ENCODE measurements at places on chromosomes 4 and X.

GRCh38 chrX:141142946-141143345 lies 34.0 kb downstream of the LDOC1 start:
- no peak for DNase-seq

GRCh38 chrX:119495734-119496726 lies 27.8 kb downstream of the SLC25A5 start:
- no peak for DNase-seq

- DNase-seq, result no peak
Observed at GRCh38 chr4:71241501-71242288, 97.1 kb upstream of the SLC4A4 start.

- no peak for DNase-seq
Observed at GRCh38 chrX:46730765-46731164, 28.2 kb downstream of the SLC9A7 start.

- DNase-seq, result no peak
Observed at GRCh38 chrX:52416816-52417215, 48.0 kb downstream of the XAGE2 start.

- DNase-seq, result no peak
Observed at GRCh38 chr4:41559940-41560516, 22.1 kb downstream of the LIMCH1 start.

GRCh38 chr4:71130827-71131603 lies 137.6 kb downstream of the DCK start:
- no peak for DNase-seq

DNA sequence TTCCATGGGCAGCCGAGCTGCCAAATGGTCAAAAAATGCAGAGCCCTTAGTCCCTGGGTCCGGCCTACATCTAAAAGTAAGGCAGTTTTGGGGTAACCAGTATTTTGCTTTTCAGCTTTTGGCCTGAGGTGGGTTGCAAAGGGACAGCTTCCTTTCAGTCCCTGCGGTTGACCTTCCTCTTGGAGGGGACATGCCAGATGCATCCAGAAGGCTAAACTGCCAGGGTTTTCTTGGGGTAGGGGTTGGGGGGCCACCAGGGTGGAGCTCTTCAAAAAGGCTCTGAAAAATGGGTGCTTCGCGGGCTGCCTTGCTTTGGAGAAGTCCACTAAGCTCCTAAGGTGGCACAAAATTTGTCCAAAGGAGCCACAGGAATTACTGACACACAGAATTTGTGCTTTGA lies 120.7 kb downstream of the UBE2K start:
- DNase-seq, result no peak

- no peak for DNase-seq
Observed at GRCh38 chr4:174069848-174070330, 213.6 kb downstream of the FBXO8 start.

- DNase-seq, result no peak
Observed at GRCh38 chrX:36973575-36973974, 34.6 kb upstream of the FAM47C start.

GRCh38 chrX:121333942-121334341 lies 286.5 kb downstream of the GLUD2 start:
- DNase-seq, result no peak

GRCh38 chr4:107366016-107366735 lies 330.1 kb upstream of the DKK2 start:
- DNase-seq, result no peak

GRCh38 chr4:113481820-113482219 lies 279.7 kb downstream of the CAMK2D start:
- DNase-seq, result no peak

DNA sequence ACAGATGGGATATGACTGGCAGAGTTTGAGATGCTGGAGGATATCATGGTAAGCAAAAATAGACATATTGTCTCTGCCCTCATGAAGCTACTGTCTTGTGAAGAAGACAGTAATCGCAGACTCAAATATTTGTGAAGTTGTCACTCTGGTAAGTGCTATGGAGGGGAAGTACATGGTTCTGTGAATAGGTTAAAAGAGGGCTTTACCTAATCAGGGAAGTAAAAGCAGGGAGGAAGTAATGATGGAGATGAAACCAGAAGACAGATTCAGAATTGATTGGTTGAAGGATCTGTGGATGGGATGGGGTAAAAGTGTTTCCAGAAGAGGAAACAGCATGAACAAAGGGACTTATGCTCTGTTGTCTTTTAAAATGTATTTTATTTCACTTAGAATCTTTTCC lies 19.3 kb upstream of the MAGED1 start:
- DNase-seq, result no peak

DNA sequence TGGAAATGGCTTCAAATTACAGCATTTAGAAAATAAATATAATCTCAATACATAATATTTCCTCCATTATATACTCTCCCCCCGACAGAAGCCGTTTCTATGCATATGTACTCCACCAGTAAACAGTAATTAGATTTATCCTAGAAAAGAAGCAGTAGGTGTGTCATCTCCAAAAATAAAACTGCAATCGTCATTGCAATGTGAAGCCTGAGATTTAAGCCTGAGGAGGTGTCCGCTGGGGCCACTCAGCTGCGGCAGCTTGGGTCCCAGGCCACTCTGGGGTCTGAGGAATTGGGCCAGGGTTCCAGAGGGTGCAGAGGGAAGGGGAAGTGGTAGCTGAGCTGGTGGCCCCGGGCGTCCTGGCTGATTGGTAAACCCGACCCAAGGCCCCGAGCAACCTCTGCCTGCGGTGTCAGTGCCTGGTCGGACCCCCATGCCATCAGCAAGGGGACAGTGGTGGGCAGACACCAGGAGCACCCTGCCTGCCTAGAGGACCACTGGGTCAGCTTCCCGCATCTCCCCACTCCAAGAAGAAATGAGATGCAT lies 7.8 kb upstream of the MXD4 start:
- no peak for DNase-seq

- DNase-seq, result no peak
Observed at GRCh38 chrX:70013466-70014381, 36.0 kb downstream of the AWAT2 start.

- no peak for DNase-seq
Observed at GRCh38 chrX:95629737-95630136, 1054.9 kb upstream of the DIAPH2 start.

DNA sequence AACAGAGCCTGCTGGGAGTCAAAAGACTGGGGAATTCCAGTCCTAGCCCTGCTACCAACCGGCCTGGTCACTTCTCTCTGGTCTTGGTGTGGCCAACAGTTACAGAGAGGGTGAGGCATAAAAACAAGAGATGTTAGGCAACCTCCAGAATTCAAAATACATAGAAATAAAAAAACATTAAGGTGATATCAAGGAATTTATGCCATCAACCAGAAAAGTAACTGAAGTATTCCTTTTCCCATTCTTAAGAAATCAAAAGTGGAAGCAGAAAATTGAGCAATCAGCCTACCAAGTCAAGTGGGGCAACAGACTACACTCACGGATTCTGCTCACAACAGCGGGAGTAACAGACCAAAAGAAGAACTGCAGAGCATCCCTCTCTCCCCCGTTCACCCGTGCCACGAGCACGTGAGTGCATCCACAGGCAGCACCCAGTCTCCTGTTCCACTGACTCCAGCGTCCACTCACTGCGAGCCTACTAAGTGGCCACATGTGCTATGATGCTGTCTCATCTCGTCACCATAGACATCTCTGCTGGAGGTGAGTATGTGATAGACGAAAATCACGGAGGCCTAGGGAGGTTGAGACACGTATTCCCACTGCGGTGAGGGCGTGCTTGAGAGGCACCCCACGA lies 29.3 kb downstream of the AFAP1 start:
- DNase-seq, result no peak

- no peak for DNase-seq
Observed at GRCh38 chr4:156695163-156695562, 276.4 kb downstream of the PDGFC start.

DNA sequence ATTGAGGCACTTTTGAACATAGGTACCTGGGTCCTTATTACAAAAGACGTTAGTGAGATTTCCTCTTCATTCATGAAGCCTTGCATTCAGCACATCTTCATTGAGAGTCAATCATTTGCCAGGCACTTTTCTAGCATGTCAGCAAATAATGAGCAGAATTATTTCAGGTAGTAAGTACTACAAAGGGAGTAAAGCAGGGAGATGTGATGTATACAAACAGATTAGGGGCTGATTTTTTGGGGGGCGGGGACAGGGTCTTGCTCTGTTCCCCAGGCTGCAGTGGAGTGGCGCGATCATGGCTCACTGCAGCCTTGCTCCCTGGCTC lies 638 bp upstream of the CCKAR start:
- DNase-seq, result no peak

DNA sequence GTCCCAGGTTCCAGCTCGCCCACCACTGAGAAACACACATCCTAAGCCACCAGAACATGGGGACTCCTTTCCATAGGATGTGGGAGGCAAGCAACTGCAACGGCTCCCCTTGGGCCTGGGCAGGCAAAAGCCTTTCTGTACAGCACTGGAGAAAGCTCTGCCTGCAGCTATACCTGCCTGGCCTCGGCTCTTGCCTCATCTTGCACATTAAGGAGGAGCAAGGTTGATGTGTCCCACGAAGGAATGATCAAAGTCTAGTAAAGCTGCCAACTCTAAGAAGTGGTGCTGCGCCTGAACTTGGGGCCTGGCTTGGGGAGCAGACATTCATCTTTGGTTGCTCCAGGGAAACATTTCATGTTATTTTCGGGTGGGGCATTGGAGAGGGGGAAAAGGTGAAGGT lies 19.6 kb downstream of the CCNG2 start:
- no peak for DNase-seq

DNA sequence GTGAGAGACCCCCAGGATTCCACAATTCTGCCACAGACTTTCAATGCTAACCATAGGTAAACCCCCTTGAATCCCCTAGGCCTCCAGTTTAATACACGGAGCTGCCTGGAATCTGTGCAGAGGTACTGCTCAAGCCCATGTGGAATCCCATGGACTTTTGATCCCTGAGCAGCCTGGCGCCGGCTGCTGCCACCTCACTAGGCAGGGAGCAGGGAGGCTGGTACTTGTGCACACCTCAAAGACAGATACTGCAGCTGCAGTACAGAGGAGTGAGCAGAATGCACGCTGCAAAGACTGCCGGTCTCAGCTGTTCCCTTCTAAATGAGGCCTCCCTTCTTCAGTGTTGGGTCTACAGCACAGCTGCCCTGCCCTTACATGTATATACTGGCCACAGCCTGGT lies 79.4 kb downstream of the RPS6KA6 start:
- DNase-seq, result no peak

GRCh38 chr4:70627620-70628019 lies 924 bp upstream of the ENAM start:
- DNase-seq, result no peak

GRCh38 chr4:180150818-180151217 lies 2092.4 kb upstream of the TENM3 start:
- DNase-seq, result no peak

GRCh38 chrX:9887659-9888297 lies 79.4 kb upstream of the CLDN34 start:
- DNase-seq, result no peak

- DNase-seq, result no peak
Observed at GRCh38 chr4:1598206-1599025, 85.7 kb downstream of the FAM53A start.

GRCh38 chr4:104859601-104860237 lies 287.0 kb upstream of the TET2 start:
- DNase-seq, result no peak

DNA sequence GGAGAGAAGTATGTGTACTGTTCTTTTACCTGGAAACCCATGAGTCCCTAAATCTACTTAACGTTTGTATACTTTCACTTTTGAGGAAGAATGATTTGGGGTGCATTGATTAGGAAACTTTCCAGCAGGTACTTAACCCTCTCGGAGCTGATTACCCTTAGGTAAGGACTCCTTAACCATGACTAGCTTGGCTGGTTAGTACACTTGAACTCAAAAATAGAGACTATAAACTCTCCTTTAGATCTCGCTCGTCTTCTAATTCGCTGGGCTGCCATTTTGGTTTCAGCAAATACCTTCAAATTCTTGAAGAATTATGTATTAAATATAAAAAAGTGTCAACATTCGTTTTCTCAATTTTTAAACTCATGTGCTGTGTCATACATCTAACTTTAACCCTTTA lies 2.0 kb downstream of the USP9X start:
- no peak for DNase-seq

GRCh38 chr4:185764876-185765275 lies 47.1 kb downstream of the SORBS2 start:
- DNase-seq, result no peak

DNA sequence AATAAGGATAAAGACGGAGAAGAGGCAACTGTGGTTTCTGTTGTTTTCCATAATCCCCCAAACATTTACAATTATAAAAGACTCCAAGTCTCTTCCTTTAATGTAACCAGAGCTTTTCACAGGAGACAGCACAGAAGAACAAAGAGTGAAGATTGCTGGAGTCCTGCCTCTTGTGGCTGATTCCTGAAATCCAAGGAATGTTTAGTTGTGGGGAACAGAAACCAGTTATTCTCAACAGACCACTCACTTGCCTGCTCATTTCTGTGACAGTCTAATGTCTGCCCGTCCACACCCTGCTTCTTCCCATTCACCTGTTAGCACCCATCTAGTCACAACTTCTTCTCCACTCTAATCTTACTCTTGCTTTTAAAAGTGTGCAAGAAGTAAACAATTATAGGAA lies 12.1 kb downstream of the TEX13B start:
- DNase-seq, result no peak

- DNase-seq, result no peak
Observed at GRCh38 chr4:101989551-101989950, 199.0 kb downstream of the BANK1 start.

- DNase-seq, result no peak
Observed at GRCh38 chr4:111652236-111652635, 493.0 kb upstream of the FAM241A start.

GRCh38 chrX:149720021-149720689 lies 8.3 kb downstream of the MAGEA11 start:
- DNase-seq, result no peak

GRCh38 chrX:22889819-22890218 lies 109.9 kb upstream of the DDX53 start:
- DNase-seq, result no peak

GRCh38 chrX:99588936-99589335 lies 821.1 kb downstream of the PCDH19 start:
- DNase-seq, result no peak

DNA sequence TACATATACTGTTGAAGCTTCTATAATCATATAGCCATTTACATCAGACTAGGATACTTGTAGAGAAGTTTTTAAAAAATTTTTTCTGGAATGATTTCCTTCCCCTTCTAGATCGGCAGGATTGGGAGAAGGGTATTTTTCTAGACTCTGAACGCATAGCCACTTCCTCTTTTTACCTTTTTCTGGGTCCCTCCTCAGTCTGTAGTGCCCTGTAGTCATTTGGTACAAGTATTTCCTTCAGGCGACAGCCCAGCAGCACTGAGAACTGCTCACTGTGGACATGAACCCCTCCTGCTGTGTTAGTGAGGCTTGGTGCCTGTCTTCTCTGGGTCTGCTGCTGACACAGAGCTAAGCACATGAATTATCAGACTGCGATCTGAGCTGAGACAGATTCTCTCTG lies 255.4 kb downstream of the ARHGAP10 start:
- no peak for DNase-seq

DNA sequence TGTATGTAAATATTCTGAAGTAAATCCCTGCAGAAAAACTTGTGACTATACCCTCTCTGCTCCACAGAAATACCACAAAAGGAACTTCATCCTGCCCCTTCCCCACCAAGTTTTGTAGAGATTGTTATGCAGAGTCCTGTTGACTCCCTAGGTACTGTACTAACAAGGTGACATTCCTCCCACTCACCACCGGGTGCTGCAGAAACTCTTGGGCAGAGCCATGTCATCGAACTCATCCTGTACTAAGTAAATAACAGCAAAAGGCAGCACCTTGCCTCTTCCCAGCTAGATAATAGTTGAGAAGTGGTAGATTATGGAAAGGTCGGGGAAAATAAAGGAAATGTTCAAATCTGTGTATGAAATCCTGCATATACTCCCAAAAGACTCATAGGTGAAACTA lies 233.3 kb downstream of the STPG2 start:
- DNase-seq, result no peak
